ENCODE measurements at places on chromosomes 5 and 9.

- no peak for DNase-seq
Measured at GRCh38 chr5:39256477-39257235, 37.3 kb upstream of the FYB1 start.

GRCh38 chr5:56278335-56278753 lies 45.2 kb upstream of the ANKRD55 start:
- DNase-seq, result no peak

GRCh38 chr5:19733612-19734495 lies 254.1 kb downstream of the CDH18 start:
- DNase-seq, result no peak

GRCh38 chr9:4508246-4508906 lies 18.1 kb downstream of the SLC1A1 start:
- DNase-seq, result no peak

GRCh38 chr9:31119890-31120454 lies 1264.5 kb upstream of the ACO1 start:
- peak; percentile 29 for DNase-seq

GRCh38 chr9:121242219-121242958 lies 25.6 kb upstream of the GSN start:
- no peak for DNase-seq

- DNase-seq, result no peak
Measured at GRCh38 chr5:149782895-149783586, 52.9 kb downstream of the PPARGC1B start.

GRCh38 chr5:87777877-87778276 lies 365.1 kb upstream of the CCNH start:
- no peak for DNase-seq

- no peak for DNase-seq
Measured at GRCh38 chr9:38017149-38017884, 51.7 kb downstream of the SHB start.

GRCh38 chr5:117888688-117889087 lies 1099.7 kb downstream of the DTWD2 start:
- no peak for DNase-seq

GRCh38 chr9:134627417-134628353 lies 13.9 kb upstream of the COL5A1 start:
- no peak for DNase-seq

GRCh38 chr5:131356619-131357018 lies 92.8 kb downstream of the CDC42SE2 start:
- DNase-seq, result no peak

- no peak for DNase-seq
Measured at GRCh38 chr5:173772384-173773059, 115.6 kb upstream of the CPEB4 start.

DNA sequence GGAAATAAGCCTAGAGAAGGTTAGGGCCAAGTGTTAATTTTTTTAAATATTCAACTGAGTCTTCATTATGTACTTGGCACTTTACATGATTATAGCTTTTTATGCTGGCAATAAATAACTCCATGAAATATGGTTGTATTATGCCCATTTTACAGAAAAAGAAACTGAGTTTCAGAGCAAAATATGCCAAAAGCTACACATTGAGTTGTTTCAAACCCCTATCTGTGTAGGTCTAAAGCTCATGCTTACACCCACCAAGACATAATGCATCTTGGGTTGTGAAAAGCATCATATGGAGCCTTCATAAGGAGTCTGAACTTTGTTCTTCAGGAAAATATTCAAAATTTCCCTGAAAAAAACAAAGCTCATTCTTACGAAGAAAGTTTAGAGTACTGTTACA lies 14.6 kb downstream of the TTLL11 start:
- no peak for DNase-seq

DNA sequence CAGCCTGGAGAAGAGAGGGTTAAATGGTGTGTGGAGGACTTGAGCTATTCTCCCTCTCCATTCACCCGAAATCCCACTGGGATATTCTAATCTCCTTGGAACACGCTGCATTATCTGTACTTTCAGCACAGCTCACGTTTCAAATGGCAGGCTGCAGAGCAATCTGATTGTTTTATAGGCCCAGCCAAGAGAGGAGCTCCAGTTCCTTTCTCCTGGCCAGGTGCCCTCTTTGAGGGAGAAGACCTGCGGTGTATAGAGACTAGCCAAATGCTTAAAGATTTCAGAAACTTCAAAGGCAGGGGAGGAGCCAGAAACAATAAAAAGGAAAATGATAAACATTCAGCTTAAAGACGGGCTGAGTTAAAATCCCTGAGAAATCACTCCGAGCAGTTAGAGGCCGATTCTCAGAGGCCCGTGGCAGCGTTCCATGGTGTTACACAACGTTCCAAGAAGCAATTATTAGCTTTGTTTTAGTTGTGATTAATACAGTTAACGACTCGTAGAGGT lies 564.0 kb upstream of the KLF4 start:
- DNase-seq, result no peak

- no peak for DNase-seq
Measured at GRCh38 chr5:122153774-122154173, 24.4 kb downstream of the ZNF474 start.

- no peak for DNase-seq
Measured at GRCh38 chr5:146321571-146321970, 17.1 kb upstream of the POU4F3 start.

DNA sequence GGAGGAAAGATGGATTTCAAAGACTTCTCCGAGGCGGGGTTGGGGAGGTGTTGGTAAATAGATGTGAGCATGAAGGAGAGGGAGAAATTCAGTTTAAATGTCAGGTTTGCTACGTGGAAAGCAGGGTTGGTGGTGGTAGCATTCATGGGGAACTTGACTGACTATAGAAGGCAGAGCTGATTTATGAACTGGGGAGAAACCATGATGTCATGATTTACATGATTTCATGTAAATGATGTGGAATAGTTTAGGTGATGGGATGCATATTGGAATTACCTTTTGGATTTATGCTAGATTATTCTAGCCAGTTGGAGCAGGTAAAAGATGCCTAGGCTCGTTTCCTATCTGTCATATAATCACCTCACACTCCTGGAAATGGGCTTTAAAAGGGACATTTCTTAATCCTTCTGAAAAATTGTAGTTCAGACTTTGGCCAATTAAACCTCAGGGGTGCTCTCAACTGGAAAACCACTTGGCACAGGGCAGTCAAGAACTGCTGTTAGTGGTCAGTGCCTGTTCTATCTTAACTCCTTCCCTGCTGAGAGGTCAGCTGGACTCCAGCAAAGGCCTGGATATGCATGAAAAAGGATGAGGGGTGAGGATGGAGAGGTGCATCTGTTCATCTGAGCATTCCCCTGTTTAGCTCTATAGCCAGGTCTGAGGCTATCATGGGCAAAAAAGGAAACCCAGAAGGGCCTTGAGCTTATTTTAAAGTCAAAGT lies 50.1 kb upstream of the BASP1 start:
- DNase-seq, result no peak

DNA sequence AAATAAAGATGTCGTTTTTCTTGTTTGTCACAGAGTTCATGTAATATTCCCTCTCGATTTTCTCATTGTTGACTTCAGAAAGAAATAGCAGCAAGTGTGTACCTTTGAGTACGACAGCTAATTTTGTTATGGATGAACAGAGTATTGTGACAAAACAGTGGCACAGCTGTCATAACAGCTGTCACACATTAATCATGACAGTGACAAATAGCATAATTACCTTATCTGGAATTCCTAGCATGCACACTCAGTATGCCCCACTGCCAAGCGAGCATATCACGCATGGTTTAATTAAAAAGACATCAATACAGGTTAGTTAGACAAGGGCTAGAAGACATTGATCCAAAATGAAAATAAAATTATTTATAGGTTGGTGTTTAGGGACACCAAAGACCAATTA lies 375.1 kb downstream of the SPATA31D1 start:
- no peak for DNase-seq

- DNase-seq, result no peak
Measured at GRCh38 chr5:74623748-74624408, 16.6 kb downstream of the ENC1 start.
